ENCODE measurements at places on chromosomes 11 and 22.

- DNase-seq, result peak; percentile 39
Measured at GRCh38 chr11:65496304-65497140, 2.3 kb upstream of the MALAT1 start.

GRCh38 chr22:44787832-44788231 is 35.5 kb downstream of the ARHGAP8 start:
- DNase-seq, result no peak

- no peak for DNase-seq
Measured at GRCh38 chr11:73155102-73155501, 13.0 kb upstream of the FCHSD2 start.

GRCh38 chr11:118441770-118442275 is 5.5 kb downstream of the KMT2A start:
- no peak for DNase-seq

- no peak for DNase-seq
Measured at GRCh38 chr22:30182815-30183214, 63.7 kb downstream of the LIF start.

GRCh38 chr22:16917144-16918003 is 90.6 kb downstream of the GAB4 start:
- peak; percentile 58 for DNase-seq

- peak; percentile 68 for DNase-seq
Measured at GRCh38 chr11:67345247-67345919, 8.0 kb downstream of the POLD4 start.

DNA sequence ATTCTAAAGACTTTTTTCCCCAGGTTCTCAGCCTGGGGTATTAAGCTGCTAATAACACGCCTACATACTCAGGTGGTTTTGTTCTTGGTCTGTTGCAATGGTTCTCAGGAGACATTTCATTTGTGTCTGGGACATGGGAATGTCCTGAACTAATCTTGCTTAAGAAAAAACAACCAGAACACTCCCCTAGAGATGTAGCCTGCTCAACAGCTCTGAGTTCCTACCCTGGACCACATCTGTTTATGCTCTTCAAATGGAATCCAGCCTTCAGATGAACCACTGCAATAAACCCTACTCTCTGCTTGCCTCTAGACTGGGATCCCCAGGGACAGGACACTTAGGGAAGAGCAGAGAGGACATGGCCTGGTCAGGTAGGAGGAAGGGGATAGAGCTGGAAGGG is 29.9 kb downstream of the RELT start:
- no peak for DNase-seq

GRCh38 chr22:20406686-20407408 is 12.9 kb downstream of the ZNF74 start:
- DNase-seq, result no peak

DNA sequence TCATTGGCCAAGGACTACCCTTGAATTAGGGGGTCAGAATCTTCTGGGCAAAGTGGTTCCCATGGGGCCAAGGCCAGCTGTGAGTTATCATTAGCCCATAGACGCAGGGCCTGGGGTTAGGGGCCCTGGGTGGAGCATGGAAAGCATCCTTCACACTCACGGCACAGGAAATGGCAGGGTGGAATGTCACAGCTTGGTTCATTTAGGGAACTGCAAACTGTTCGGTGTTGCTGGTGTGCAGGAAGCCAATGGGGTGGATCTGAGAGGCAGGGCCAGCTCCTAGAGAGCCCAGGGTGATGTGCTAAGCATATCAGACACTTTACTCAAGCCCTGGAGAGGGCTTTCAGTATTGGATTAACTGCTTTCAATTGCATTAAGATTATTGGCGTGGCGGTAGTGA is 42.9 kb downstream of the TECTA start:
- no peak for DNase-seq

GRCh38 chr22:37996515-37997246 is 12.3 kb upstream of the SOX10 start:
- no peak for DNase-seq

DNA sequence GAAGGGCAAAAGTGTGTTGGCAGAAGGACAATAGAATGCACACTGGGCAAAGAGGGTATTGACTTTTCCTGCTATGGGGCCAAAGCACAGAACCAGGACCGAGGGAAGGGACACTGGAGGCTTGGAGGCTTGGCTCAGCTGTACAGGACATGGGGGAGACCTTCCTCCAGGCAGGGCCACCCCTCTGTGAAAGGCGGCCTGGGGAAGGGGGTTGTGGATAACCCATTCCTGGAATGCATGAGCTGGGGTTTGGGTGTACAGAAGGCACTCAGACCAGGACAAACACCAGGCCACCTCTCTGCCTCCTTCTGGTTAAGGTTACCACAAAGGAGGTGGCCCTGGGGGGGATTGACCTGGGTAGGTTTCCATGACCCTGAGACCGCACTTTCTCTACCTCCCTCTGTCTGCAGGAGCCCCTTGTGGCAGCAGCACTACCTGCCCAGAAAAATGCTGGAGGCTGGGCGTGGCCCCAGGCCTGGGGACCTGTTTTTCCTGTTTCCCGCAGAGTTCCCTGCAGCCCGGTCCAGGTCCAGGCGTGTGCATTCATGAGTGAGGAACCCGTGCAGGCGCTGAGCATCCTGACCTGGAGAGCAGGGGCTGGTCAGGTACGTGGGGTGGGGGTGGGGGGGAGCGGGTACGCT is 9.6 kb downstream of the P2RY2 start:
- no peak for DNase-seq

GRCh38 chr22:41681616-41682015 is 7.1 kb downstream of the SNU13 start:
- no peak for DNase-seq

DNA sequence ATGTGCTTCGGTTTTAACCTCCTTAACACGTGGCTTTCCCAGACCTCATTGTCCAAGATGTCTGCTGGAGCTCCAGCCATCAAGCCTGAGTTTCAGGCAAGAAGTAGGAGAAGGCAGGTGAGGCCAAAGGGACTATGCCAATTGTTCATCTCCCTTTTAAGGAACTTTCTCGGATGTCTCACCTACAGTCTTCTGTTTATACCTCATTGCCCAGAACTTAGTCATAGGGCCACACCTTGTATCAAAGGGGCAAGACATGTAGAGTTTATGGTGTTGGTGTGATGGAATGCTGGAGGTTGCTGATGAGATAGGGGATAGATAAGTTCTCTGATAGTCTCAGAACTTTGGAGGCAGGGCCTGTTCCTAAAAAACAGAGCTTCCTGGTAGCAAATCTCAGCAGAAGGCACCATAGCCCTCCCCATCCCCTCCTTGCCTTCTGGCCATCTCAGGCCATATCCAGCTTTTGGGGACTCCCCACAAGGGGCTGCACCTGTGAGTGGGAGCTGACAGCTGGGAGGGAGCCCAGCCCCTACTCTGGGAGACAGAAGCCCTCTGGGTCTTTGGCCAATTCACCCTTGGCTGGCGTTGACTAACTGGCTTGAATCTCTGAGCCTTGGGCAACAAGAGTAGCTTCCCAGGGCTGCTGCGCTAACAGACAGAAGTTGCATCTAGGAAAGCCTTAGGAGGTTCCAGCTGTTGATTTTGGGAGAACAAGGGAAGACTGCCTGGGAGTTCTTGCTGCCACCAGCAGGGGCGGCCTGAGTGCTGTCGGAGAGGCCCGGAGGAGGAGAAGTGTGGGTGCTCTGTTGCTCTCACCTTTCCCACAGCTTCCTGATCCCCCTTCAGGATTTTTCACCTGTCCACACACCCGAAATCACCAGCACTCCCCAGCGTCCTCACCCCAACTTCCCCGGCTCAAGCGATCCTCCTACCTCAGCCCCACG is 149.8 kb upstream of the THY1 start:
- DNase-seq, result no peak

DNA sequence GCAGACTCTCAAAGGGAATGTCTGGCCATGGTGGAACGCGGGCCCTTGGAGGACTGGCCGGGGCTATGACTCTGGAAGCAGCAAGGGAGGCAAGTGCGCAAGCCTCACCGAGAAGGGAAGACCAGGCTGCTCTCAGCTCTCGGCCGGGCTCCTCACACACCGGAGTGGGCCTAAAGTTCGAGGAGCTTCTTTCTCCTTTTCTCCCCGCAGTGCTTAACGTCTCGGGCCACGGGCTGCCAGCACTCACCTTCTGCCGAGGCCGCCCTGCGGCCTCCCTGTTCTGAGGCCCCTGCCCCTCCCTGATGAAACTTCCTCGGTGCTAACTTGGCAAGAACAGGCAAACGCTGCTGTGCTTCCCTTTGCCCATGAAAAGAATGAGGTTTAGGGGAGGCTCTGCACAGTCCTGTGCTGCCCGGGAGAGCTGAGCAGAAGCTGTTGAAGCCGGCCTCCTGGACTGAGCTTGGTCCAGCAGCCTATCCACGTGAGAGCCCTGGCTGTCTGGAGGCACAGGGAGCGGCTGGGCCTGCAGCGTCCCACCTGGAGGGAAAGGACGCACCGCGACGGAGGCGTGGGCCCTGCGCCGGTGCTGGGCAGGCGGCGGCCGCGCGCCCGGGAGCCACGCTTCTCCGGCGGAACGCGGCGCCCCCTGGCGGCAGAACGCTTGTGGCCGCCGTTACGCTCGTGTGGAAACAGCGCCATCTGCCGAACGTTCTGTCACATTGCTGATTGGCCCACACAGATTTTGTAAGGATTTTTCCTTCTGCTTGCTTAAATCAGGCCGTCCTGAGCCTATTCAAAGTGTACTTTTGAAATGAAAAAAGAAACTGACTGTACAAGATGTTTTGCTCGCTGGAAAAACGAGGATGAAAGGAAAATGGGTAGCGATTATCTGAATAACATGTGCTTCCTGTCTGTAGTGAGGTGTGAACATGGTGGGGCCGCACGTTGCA is 65.0 kb upstream of the TMEM45B start:
- DNase-seq, result peak; percentile 55

DNA sequence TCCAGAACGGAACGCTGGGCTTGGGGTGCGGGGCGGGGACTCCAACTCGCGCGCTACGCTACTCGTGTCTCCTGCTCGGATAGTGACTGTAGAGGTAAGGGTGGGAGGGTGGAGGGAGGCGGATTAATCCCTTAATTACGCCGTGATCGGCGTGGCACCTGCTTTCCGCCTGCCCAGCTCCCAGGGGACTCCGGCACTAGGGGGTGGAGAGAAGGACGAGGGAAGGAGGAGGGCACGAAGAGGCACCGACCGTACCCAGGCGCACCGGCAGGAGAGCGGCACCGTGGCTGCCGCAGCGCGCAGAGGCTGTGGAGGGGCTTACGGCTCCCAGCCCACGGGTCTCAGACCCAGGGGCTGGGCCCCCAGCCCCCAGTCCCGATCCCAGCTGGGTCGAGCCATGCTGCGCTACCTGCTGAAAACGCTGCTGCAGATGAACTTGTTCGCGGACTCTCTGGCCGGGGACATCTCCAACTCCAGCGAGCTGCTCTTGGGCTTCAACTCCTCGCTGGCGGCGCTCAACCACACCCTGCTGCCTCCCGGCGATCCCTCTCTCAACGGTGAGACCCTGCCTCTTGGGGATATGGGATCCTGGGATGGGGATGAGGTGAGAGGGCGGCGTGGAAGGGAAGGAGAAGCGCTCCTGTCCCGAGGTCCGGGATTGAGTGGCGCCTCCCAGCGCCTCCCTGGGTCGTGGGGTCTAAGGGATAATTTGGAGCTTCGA is at the start of gene ROBO3:
TSS of gene ROBO3 (plus strand) at position 252 of the 721 bp plus-strand sequence. CDS start at position 398, 146 bp downstream.
- DNase-seq, result no peak

DNA sequence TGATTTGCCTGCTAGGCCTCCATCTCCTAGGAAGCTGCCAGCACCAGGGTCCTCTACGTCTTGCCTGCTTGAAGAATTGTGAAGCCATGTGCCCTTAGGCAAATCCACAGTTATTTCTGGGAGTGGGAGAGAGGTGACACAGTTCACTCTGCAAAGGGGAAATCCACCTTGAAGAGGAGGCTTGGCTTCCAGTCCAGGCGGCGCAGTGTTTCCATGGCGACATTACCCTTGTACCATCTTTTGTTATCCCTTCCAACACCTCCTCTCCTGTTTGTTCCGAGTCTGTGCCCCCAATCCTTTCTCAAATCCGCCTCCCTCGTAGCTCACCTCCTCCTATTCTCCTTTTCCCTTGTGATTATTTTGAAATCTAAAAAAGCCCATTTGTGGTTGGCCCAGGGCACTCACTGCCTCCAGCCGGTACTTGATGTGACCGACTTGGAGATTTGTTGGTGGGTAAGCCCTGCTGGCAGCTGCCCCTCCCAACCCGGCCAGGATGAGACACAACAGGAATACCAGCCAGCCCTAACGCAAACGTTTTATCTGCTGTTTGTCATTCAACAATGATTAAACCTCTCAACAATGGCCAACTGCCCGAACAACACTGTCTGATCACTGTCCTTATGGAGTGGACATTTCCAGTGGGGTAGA is 18.4 kb downstream of the SYT13 start:
- DNase-seq, result no peak

- DNase-seq, result peak; percentile 60
Measured at GRCh38 chr11:13465909-13466371, 2.9 kb upstream of the BTBD10 start.

GRCh38 chr11:1499261-1499890 is 12.8 kb upstream of the MOB2 start:
- DNase-seq, result no peak

DNA sequence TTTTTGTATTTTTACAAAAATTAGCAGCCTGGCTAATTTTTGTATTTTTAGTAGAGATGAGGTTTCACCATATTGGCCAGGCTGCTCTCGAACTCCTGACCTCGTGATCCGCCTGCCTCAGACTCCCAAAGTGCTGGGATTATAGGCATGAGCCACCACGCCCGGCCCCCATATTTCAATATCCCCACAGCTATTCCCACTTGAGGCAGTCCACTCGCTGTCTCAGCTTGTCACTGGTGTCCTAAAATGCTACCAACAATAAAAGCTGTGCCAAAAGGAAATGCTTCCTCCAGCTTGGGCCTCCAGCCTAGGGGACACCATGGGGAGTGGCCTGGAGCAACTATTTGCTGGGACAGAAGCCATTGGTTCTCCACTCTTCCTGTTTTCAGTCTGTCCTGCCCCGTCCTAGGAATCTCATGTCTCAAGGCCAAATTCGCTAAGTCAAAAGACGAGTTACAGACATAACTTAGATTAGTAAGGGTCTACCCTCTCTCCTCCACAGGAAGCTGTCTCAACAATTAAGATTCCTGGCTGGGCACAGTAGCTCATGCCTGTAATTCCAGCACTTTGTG is 7.3 kb upstream of the SPINDOC start:
- no peak for DNase-seq

GRCh38 chr11:18750944-18751343 is 25.0 kb upstream of the IGSF22 start:
- DNase-seq, result no peak

DNA sequence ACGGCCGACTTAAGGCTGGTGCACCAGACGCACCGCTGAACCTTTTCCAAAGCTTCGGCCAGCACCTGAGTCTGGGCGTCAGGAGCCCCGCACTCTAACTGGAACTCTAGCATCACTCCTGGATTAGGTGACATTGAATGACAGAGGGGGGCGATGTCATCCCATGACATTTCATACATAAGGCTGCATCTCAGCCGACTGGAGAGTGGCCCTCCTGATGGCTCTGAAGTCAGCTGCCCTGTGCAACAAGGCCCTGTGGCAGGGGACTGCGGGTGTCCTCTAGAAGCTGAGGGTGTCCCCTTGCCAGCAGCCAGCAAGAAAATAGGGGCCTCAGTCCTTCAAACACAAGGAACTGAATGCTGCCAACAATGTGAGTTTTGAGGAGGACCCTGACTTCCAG is 10.1 kb upstream of the FADS3 start:
- no peak for DNase-seq

DNA sequence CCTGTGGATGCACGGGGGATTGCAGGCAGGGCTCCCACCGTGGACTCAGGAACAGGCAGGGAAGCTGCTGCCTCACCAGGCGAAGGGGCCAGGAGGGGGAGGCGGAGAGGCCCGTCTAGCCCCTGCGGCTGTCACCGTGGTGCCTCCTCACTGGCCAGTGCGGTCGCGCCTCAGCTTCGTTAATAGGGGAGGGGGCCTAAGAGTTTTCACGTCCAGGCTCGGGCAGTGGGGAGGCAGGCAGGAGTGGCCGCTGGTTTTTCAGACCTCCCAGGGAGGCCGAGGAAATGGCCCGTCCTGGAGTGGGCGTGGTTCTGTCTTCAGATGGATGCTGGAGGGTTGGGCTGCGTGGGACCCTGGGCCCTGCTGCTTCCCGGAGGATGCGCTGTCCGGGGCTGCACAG is 91.1 kb upstream of the B3GAT1 start:
- no peak for DNase-seq

All from dermis microvascular lymphatic vessel endothelial cell (primary cell).